ENCODE measurements at places on chromosomes 13 and 19.

DNA sequence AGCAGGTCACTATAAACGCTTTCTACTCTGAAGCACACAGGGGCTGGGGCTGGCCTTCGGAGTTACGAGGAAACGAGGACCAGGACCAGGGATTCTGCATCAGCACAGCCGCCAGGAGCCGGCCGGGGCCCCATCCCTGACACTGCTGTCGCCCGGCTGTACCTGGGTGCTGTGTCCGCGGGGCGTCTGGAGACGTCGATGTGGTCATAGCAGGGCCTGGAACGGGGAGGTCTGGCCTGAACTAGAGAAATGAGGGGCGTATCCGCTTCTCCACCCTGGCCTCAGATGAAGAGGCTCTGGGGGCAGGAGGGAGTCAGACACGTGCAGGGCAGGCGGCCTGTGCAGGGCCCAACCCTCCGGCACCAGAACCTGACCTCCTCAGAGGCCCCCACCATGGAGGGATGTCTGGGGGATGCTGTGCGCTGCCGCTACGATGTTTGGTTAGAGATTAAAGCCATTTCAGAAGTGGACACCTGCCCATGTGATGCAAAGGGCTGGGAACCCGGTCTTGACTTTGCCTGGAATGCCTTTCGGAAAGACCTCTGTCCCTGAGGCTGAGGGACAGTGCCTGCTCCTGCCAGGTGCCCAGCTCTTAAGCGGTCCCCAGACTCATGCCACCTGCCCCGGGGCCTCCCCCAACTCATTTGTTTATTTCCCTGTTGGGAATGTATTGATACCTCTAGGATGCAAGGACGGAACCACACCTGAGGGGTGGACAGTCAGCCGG, 21.4 kb downstream of the GAS6 start:
- DNase-seq, result no peak

DNA sequence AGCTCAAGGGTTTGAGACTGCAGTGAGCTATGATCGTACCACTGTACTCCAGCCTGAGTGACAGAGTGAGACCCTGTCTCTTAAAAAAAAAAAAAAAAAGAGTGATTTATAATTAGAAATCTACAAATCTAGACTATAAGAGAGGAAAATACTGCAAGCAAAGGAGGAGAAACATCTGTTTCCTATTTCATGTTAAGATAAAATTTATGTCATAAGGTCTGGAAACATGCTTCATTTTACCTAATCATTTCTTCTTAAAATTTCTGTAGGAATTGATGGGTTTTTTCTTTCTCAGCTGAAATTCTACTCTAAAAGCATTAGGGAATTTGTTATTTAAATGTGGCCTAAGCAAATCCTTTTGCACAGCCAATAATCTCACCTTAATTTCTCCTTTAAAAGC, 53.2 kb downstream of the C13orf42 start:
- no peak for DNase-seq

DNA sequence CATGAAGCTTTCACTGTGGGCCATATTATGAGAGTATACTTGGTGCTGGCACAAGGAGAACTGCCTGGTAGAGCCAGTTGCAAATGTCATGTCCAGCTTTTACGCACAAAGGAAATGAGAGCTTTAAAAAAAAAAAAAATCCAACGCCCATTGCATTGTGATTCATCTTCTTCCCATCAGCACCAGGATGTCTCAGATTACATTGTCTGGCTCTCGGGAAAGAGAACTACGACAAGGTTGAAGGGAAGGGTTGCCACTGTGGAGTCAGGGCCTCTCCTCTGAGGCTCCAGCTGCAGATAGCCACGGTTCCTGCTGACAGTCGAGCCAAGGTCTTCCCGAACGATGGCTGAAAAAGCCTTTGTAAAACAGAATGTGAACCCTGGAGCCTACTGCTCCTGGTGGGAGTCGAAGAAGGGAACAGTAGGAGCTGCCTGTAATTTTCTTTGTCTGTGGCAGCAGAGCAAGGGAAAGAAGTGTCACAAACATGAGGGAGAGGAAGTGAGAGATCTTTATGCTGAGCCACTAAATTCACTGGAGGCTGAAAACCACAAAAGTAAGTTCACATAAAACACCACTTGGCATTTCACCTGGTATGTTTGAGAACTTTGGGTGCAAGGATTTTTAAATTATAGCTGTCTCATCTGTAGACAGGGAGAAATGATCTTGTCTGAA, 704.7 kb downstream of the DIAPH3 start:
- no peak for DNase-seq

GRCh38 chr19:55426042-55426441, 17.1 kb downstream of the SHISA7 start:
- DNase-seq, result no peak

GRCh38 chr19:17963936-17964691, 2.8 kb upstream of the KCNN1 start:
- no peak for DNase-seq

DNA sequence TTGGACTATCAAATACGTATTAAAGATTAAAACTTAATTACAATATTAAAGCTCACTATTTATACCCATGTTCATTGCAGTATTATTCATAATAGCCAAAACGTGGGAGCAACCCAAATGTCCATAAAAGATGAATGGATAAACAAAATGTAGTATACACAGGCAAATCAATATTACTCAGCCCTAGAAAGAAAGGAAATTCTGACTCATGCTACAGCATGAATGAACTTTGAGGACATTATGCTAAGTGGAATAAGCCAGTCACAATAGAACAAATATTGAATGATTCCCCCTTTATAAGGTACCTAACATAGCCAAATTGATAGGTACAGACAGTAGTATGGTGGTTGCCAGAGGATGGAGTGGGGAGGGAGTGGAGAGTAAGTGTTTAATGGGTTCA, 457.3 kb downstream of the FGF14 start:
- no peak for DNase-seq

GRCh38 chr19:33868076-33868735, 71.5 kb downstream of the KCTD15 start:
- no peak for DNase-seq

DNA sequence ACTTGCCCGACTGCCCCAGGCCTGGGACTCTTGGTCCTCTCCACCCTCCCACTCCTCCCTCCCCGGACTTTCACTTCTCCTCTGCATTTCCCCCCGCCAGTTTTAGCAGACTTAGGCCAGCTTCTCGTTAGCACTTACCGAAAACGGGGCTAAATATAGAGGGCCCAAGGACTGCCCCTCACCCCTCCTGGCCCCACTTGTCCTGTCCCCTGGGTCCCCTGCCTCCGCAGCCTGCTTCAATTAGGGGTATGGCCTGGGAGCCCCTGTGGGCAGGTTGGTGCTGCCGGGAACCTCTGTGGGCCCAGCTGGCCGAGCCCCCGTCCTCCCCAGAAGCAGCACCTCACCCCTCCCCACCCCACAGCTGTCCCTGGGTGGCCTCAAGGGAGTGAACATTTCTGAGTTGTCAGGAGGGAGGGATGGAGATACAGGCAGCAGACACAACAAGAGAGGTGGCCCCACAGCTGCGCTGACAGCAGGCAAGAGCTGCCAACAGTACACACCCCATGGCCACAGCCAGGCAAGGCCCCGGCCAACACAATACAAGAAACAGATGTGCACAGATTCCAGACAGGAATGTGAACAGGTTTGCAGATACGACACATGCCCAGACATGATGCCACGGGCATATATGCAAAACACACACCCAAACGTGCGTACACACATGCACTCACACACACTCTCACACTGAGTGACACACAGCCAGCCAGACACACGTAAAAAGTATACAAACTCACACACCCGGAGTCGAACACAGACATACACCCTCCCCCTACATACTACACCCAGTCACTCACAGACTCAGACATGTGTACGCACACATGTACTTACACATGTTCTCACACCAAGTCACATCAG, 2.6 kb downstream of the POU2F2 start:
- no peak for DNase-seq

DNA sequence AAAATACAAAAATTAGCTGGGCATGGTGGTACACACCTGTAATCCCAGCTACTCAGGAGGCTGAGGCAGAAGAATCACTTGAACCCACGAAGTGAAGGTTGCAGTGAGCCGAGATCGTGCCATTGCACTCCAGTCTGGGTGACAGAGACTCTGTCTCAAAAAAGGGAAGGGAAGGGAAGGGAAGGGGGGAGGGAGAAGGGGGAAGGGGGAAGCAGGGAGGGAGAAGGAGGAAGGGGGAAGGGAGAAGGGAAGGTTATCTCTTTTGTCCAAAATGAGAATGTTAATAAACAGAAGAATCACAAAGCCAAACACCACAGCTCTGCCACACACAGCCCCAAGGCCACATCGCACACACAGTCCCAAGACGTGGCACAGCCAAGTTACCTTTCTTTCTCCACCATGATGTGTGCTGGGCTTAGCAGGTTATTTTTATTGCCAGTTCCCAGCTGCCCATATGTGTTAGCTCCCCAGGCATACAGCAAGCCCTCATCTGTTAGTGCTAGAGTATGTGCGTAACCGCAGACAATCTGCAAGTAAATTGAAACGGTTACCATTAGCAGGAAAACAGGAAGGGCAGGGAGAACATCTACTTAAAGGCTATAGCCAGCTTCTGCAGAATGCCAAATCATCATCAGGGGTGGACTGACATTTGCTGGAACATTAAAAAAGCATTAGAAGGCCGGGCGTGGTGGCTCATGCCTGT, 34.3 kb downstream of the RCBTB1 start:
- DNase-seq, result no peak

- no peak for DNase-seq
These were observed 69.5 kb upstream of the MCF2L start for GRCh38 chr13:112899281-112900225.

DNA sequence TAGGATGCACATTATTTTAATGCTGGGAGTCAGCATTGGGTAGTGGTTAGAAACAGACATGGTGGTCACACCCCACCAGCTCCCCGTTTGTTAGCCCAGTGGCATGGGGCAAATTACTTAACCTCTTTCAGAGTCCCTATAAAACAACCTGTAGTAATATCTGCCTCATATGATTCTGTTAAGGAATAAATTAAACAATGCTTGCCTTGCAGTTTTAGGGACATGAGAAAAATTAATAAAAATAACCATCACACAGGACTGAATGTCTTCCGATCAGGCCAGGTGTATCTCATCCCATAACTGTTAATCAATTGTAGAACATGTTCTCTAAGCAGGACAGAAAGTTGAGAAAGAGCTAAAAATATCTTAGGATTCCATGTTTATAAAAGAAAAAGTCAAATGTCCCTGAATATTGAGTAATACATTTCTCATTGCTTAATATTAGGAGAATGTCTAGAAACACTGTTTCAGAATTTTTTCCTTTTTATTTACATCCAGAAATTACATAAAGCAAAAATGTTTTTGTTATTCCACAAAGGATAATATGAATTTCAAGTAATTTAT, 196.5 kb downstream of the GPC6 start:
- DNase-seq, result no peak

- no peak for DNase-seq
These were observed 1639.9 kb downstream of the SLITRK5 start for GRCh38 chr13:89310943-89311672.

DNA sequence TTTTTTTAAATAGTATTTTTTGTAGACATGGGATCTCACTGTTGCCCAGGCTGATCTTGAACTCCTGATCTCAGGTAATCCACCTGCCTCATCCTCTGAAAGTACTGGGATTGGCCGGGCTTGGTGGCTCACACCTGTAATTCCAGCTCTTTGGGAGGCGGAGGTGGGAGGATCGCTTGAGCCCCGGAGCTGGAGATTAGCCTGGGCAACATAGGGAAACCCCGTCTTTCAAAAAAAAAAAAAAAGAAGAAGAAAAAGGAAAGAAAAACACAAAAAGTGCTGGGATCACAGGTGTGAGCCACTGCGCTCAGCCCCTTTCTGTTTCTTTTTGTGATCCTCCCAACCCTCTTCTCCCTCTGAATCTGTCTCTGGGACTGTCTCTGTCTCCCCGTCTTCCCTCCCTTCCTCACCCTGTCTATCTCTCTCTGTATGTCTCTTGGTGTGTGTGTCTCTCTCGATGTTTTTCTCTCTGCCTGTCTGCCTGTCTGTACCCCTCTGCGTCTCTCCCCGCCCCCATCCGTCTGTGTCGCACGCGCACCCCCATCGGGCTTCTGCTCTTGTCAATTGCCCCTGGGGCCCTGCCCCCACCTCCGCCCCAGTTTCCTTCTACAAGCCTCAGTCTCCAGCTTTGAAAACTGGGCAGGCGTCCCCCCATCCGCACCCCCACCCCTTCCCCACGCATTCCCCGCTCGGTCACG, 540 bp upstream of the ZFP36 start:
- DNase-seq, result peak; percentile 83

- no peak for DNase-seq
These were observed 19.9 kb downstream of the SERPINE3 start for GRCh38 chr13:51359352-51359751.

DNA sequence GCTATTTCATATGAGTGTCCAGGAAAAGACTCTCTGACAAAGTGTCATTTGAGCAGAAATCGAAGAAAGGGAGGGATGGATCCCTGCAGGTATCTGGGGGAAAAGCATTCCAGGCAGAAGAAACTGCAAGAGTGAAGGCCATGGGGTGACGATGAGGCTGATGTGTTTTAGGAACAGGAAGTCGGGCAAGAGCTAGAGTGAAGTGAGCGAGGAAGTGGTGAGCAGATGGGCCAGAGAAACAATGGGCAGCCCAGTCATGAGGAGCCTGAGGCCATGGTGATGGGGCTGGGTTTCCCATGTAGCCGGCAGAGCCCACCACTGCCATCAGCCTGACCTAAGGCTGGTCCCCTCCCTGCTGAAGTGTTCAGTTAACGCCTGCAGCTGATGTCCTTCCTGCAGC, 150.2 kb downstream of the TNFSF13B start:
- no peak for DNase-seq

DNA sequence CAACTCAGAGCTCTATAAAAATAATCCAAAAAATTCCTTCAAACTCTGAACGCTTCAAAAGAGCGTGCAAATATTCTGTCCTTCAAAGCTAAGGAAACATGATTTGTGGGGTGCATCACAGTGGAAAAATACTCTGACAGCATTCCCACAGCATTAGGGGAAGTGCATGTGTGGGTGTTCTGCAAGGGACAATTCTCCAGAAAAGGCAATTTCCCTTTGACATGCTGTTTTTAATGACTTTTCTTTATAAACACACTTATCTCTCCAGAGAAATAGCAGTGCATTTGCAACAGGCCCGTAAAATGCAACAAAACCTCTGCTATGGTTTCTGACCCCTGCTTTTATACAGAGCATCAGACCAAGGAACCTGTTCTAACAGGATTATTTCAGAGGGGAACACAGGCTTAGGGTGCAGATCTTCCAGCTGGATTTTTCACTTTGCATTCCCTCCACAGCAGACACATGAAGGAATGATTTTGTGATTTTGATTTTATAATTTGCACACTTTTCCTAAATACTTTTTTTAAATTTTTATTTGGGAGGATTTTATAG, 42.6 kb downstream of the KL start:
- no peak for DNase-seq
